CD4-positive, alpha-beta T cell treated with Interleukin-6 at 100 ng/mL for 8 hours (primary cell): ENCODE measurements at places on chromosomes 5 and 9.

- no peak for DNase-seq
Observed at GRCh38 chr9:120439926-120440325, 140.0 kb downstream of the CDK5RAP2 start.

DNA sequence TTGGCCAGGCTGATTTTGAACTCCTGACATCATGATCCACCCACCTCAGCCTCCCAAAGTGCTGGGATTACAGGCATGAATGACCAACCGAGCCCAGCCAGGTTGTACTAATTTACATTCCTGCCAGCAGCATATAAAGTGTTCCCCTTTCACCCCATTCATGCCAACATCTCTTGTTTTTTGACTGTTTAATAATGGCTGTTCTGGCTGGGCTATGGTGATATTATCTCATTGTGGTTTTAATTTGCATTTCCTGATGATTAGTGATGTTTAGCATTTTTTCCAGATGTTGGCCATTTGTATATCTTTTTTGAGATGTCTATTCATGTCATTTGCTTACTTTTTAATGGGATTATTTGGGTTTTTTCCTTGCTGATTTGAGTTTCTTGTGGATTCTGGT is 87.3 kb downstream of the INVS start:
- DNase-seq: no peak

DNA sequence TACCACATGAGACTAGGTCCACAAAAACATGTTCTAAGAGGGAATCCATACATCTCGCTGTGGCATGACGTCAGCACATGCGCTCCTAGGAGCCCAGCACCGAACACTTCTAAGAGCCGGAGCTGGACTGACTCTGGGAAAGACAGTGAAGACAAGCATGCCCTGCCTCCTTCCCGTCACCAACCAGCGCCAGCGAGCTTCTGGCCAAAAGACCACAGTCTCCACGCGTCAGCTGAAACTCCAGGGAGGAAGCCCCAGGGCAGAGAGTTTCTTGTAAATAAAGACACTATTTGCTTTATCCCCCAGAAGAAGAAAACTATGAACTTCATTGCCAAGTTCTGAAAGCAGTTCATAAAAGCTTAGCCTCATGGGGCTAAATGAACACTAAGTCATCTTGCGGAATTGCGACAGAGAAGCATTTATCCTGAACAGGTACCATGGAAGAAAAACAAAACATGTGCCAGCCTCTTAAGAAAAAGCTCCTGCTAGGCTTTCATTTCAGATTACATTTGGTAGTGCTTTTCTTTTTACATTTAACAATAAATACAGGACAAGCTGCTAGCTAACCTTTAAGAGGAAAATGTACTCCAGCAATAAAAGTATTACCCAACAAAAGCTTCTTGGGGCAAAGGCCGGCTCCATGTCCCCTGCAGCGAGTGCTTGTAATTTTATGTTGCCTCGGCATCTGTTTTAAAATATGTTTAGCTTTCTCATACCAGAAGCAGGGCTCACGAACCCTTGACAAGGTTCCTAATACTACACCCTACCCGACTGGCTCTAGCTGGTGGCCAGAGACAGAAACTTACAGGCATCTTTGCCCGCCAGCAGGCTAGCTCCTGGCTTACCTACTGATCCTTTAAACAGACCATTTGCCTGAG is 96.5 kb downstream of the PRRT1B start:
- DNase-seq: no peak

GRCh38 chr5:148151872-148152271 is 16.5 kb upstream of the SPINK14 start:
- no peak for DNase-seq

DNA sequence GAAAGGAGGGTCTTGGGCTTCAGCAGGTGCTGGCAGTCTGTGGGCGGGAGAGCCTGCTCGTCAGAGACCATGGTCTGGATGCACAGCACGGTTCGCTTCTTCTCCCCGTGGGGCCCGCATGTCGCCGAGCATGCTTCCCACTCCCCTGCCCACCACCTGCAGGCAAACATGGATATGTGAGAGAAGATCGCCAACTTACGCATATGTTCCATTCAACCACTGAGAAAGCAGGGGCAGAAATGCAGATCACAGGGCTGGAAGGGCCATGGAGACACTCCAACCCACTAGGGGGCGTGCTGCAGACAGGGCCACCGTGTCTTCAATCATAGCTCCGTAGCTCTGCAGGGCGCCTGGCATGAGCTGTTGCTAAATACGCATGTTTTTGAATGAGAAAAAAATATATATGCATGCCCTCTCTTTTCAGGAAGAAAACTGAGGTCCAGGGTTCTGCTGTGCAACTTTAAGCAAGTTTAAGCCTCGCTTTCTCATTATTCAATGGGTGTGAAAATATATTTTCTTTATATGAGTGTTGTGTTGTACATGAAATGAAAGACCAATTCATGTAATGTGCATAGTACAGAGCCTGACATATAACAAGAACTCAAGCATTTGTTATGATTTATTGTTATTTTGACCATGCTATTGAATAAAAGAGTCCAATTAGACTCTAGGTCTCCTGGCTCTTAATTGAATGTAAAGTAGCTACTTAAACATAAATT is 148.0 kb downstream of the TARS1 start:
- DNase-seq: no peak
